Fibroblast of lung (primary cell): ENCODE measurements at places on chromosomes 4 and X. TPM values are rescaled to one million over a fixed set of nuclear protein-coding genes. Genes with fewer than 3 reads are reported as not detected.

- DNase-seq: peak; percentile 68
Observed at GRCh38 chrX:54540289-54540688, 10.3 kb downstream of the GNL3L start.

- no peak for DNase-seq
Observed at GRCh38 chrX:70429759-70430158, 6.6 kb downstream of the GDPD2 start.

GRCh38 chrX:130114141-130114588 lies 3.9 kb upstream of the ELF4 start:
- no peak for DNase-seq

GRCh38 chrX:85590638-85591037 lies 211.2 kb upstream of the POF1B start:
- no peak for DNase-seq

Gene ZNF185
- total RNA-seq: 0.66 and 1.0 TPM in 2 replicates

- DNase-seq: no peak
Observed at GRCh38 chrX:69307029-69307428, 141.8 kb upstream of the PJA1 start.

DNA sequence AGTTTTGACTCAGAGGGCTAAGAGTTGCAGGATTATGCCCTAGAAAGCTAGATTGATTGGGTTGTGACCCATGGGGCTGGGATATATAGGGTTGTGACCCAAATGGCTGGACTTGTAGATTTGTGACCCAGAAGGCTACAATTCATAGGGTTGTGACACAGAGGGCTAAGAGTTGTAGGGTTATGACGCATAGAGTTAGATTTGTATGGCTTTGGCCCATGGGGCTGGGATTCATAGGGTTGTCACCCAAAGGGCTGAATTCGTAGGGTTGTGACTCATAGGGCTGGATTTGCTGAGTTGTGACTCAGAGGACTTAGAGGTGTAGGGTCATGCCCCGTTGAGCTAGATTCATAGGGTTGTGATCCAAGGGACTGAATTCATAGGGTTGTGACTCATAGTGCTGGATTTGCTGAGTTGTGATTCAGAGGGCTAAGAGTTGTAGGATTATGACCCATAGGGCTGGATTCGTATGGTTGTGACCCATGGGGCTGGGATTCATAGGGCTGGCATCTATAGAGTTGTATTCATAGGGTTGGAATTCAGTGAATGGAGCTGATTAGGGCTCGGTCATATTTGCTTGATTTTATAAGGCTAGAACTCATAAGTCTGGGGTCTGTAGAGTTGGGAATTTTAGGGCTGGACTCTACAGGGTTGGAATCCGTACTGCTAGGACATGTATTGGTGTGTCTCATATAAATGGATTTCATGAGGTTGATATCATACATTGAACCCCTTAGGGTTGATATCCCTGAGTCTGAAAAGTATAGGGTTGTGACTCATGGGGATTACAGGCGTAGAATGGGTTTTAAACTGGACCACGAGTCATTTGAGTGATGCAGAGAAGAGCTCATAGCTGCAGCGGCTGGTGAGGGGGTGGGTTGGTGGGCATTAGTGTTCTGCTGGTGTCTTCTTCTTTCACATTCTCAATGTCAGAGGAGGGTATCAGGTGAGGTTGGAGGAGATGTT lies 125.7 kb downstream of the CRLF2 start:
- no peak for DNase-seq

Gene TMEM31
- total RNA-seq: not detected in 2 replicates

GRCh38 chrX:155313766-155314165 lies 20.6 kb downstream of the CLIC2 start:
- DNase-seq: no peak

- DNase-seq: no peak
Observed at GRCh38 chr4:5912614-5913019, 19.7 kb upstream of the CRMP1 start.

Gene SLC9B2
- 16.9 and 17.5 TPM in 2 replicates for total RNA-seq

Gene MAGEB1
- total RNA-seq: not detected in 2 replicates

Gene BST1
- total RNA-seq: 14.6 and 15.7 TPM in 2 replicates
